AML-193 (cell line): ENCODE measurements at places on chromosomes 5 and 9.

DNA sequence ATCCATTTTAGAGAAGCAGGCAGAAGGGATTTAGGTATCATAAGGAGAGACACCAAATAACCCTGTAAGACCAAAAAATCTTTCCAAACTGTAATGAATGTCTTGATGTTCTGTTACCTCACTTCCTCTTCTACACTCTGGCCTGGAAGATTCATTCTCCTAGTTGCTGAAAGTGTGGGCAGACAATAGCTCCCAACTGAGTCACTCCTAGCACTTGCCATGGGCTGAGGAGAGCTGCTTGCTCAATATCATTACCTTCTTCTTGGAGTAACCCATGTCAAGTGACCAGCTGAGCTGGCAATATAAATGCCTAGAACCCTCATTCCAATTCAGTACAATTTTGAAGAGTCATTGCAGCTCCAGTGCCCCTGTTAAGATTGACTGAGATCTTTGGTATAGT lies 1985.5 kb upstream of the CDH6 start:
- no peak for DNase-seq

- no peak for DNase-seq
Observed at GRCh38 chr5:151810449-151810848, 38.7 kb downstream of the G3BP1 start.

GRCh38 chr5:96112123-96112670 lies 150.5 kb upstream of the ELL2 start:
- no peak for DNase-seq

DNA sequence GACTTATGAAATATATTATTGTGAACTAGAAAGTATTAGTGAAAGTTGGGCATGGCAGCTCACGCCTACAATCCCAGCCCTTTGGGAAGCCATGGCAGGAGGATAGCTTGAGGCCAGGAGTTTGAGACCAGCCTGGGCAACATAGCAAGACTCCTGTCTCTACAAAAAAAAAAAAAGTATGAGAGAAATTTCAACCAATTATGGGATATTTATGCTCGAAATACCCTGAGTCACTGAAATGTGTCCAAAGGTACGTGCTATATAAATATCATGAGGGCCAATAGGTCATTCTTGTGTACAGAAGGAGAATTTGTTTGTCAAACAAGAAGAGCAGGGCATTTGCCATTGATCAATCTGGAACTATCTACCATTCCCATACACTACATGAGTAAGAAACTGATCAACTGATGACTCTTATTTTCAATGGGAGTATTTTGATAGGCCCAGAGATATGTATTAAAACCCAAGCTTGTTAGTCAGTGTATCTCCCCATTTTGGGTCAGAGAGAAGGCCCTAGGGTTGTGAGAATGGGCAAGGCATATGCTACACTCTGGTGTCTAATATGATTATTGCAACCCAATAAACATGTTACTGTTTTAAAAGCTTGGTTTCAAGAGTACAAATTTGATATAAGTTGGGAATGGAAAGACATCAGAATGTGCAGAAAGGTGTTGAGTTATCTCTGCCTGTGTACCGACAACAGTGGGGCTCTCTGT lies 21.7 kb upstream of the HOMER1 start:
- no peak for DNase-seq

DNA sequence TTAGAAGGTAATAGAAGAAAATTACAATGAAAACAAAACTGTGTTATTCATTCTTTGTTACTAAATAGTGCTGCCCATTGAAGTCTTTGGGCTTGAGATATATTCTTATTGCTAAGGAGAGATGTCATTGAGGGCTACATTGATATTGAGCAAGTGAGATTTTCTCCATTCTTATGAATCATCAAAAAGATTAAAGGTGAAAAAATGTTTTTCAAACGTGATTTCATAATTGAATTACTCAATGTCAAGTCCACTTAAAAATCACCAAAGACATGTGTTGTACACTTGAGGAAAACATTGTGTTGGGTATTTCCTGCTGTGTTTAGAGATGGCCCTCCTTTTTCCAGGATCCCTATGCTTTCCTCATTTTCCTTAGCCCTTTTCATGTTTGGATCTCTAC lies 448.1 kb downstream of the NFIB start:
- no peak for DNase-seq

DNA sequence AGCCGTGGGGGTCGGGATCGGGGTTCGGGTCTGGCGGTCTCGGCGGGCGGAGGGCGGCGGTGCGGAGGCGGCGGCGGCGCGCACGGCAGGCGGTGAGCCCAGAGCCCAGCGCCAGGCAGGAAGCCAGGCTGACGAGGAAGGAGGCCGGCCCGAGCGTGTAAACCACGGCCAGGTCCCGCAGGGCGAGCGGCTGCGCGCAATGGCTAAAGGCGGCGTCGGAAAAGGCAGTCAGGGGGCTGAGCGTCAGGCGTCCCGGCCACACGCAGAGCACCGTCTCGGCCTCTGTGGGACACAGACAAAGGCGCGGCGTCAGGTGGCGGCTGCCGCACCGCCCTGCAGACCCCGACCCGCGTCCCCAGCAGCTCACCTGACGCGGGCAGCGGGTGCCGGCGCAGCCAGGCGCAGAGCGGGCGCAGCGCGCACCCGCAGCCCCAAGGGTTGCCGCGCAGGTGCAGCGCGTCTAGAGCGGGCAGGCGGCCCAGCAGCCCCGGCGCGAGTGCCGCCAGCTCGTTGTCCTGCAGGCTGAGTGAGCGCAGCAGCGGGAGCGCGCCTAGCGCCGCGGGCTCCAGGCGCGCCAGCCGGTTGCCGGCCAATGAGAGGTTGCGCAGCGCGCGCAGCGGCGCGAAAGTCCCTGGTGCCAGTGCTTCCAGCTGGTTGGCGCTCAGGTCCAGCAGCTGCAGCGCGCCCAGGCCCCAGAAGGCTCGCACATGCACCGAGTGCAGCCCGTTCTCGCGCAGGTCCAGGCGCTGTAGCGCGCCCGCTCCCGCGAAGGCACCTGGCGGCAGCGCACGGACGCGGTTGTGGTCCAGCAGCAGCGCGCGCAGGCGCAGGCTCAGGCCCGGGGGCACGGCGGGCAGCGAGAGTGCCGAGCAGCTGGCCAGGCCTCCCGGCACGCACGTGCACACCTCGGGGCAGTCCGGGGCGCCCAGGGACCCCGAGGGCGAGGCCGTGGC lies 671 bp downstream of the LRRC26 start:
- DNase-seq: no peak

GRCh38 chr9:24881361-24881760 lies 335.7 kb upstream of the IZUMO3 start:
- no peak for DNase-seq

- no peak for DNase-seq
Observed at GRCh38 chr5:100165309-100165708, 369.9 kb upstream of the FAM174A start.

- DNase-seq: no peak
Observed at GRCh38 chr9:99818500-99818899, 3.2 kb upstream of the NR4A3 start.

- DNase-seq: no peak
Observed at GRCh38 chr5:13990896-13991295, 46.4 kb upstream of the DNAH5 start.

DNA sequence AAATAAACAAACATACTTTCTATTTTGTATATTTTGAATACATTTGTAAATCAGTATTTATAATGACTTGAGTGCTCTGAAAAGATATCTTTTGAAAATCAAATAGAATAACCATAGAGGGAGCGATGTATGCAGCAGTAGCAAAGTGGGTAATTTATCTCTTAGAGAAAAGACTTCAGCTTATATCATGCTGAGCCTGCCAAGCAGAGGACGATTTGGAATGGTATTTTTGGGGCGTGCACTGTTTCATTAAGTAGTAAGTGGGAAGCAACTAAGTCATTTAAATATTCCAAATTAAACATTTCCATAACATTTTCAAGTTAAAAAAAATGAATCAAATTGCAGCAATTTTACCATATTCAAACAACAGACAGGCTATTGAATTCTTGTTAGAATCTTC lies 147.6 kb downstream of the CDH10 start:
- no peak for DNase-seq

GRCh38 chr5:17094830-17095229 lies 122.6 kb upstream of the BASP1 start:
- DNase-seq: no peak

- no peak for DNase-seq
Observed at GRCh38 chr5:173920024-173920753, 32.0 kb downstream of the CPEB4 start.

- no peak for DNase-seq
Observed at GRCh38 chr9:8832955-8833354, 1033.4 kb upstream of the DMAC1 start.

GRCh38 chr9:19732441-19732951 lies 56.3 kb downstream of the SLC24A2 start:
- DNase-seq: no peak

- peak; percentile 74 for DNase-seq
Observed at GRCh38 chr5:179668391-179668790, 12.4 kb downstream of the CBY3 start.

DNA sequence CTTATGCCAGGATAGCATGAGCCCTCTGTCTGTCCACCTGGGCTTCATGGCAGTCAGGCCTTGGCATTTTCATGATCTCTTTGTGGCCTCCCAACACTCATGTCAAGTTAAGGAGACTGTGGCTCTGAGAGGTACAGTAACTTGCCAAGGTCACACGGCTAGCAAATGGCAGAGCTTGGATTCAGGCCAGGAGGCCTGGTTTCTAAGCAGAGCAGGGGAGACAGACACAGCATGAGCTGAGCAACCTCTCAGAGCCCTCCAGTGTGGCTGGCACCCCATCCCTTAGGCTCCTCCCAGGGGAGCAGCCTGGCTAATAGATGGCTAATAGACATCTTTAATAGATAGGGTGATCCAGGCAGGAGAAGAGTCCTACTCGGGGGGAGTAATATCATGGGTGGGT lies 4.1 kb downstream of the SYNPO start:
- DNase-seq: no peak

GRCh38 chr5:128749136-128749898 lies 211.3 kb upstream of the FBN2 start:
- DNase-seq: no peak

DNA sequence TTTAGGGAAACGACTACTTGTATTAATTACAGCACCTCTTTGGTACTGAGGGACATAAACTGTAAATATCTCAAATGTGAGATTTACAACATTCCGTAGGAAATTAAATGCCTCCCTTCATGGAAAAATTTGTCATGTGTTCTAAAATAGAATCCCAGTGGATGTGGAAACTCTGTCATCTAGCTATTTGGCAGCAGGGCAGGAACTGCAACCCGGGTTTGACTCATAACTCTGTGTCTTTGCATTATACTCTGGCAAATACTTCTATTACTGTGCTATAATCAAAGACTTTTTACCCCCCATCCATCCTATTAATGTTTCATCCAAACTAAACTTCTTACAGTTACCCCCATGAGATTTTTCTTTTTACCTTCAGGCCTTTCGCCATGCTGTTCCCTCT lies 6.6 kb downstream of the PLPPR1 start:
- DNase-seq: no peak

DNA sequence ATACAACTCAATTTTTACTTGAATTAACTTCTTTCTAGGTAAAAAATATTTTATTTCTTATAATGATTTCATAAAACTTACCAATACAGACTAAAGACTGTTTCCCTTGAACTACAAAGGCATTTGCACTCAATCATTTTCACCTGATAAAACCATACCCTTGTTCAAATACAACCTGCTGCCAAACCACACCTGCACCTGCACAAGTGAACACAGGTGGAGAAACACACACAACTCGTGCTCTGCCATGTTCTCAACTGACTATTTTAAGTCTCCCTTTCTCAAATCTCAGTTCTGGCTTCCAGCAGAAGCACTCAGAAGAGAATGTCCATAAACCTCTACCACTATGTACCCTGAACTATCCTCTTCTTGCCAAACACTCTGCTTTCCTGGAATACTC lies 1892.1 kb downstream of the MAT2B start:
- DNase-seq: no peak

- DNase-seq: no peak
Observed at GRCh38 chr5:35009019-35009418, 38.7 kb downstream of the AGXT2 start.

GRCh38 chr5:33711094-33711679 lies 180.6 kb downstream of the ADAMTS12 start:
- DNase-seq: no peak

- no peak for DNase-seq
Observed at GRCh38 chr5:168776070-168776469, 196.9 kb upstream of the PANK3 start.

DNA sequence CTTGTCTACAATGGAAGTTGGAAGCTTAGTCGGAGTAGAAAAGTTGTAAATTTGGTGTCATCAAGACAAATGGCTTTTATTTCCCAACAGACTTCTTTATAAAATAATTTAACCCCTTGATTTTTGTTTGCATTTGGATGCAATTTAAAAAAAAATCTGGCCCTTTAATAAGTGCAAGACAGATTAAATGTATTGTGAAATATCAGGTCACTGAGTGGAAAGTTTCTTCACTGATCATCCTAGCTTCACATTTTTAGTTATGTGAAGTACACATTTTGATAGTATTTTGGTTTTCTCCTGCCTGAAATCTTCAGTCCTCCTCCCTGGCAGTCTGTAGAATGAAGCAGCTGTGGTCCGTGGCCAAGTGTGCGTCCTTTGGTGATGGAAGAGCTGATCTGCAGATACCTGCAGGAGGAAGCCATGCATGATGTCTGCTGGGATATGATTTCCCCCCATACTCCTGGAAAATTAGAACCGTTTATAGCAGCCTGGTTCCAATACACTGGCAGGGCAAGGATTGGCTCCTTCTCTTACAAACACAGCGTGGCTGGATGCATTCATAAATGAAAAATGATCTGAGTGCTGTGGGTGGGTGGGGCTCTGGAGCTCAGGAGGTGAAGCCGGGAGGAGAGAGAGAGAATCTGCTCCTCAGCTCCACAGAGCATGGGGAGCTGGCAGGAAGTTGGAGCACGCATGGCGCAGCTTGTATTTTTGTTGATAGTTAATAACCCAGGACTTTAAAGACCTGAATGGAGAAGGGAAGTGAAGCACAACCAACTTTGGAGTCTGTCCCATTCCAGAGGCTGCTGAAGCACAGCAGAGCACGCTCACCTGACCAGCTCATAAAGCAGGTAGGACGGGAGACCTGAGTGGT lies 238.4 kb downstream of the GOLPH3 start:
- no peak for DNase-seq

DNA sequence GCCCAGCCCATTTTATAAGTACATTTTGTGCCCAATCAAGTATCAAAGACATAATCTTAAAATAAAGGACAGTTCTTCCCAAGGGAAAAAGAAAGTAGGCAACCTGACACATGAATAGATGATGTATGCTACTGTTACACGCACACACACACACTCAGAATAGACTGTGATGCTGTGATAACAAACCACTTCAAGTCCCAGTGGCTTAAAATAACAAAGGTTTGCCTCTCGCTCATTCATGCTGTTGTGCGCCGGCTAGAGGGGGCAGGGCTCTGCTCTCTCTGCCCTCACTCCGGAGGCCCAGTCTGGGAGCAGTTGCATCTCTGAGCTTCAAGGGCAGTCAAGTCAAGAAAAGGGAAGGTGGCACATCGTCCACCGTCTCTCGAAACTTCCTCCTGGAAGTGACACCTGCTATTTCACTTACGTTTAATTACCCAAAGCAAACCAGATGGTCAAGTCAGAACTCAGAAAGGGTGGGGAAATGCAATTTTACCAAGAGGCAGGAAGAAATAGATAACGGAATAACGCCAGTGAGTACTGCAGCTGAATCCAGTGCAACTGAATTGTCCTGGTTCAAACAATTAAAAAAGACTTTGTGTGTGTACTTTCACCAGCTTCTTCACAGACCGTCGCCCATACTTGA lies 43.3 kb downstream of the ANKRD33B start:
- peak; percentile 95 for DNase-seq

- DNase-seq: peak; percentile 48
Observed at GRCh38 chr5:149999866-150000255, 593 bp downstream of the TIGD6 start.
